Hematopoietic multipotent progenitor cell (in vitro differentiated cells): ENCODE measurements at places on chromosomes 16 and 17.

DNA sequence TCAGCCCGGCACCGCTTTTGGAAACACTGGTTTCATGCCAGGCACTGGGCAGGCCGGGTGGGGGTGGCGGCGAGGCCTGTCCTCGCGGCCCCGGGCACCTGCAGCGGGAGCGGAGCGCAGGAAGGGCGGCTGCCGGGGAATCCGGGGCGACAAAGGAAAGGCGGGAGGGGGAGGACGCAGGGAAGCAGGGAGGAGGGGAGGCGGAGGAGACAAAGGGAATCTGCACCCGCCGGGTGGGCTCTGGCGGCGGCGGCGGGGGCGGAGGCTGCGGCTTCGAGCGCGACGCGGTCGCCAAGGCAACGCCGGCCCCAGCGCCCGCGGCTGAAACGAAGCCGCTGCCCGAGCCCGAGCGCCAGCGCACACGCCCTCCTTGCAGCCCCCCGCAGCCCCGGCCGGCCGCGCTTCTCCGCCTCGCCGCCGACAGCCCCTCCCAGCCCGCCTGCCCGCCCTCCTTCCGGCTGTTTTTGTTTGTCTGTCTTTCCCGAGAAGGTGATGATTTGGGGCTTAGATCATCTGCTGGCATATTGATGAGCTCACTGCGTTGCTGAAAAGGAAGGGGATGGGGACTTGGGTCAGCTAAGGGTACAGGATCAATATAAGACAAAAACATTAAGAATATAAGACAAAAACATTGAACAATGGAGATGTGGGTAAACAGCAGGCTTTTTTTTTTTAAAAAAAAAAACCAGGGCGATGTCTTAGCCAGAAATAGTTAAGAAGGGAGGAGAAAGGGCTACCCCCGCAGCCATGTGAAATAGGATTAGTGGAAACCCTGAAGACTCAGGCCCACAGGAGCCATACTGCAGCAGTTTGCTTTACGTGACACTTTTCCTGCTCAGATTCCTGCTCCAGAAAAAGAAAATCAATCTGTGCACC lies 32.7 kb downstream of the CDK5R1 start:
- DNase-seq: no peak

DNA sequence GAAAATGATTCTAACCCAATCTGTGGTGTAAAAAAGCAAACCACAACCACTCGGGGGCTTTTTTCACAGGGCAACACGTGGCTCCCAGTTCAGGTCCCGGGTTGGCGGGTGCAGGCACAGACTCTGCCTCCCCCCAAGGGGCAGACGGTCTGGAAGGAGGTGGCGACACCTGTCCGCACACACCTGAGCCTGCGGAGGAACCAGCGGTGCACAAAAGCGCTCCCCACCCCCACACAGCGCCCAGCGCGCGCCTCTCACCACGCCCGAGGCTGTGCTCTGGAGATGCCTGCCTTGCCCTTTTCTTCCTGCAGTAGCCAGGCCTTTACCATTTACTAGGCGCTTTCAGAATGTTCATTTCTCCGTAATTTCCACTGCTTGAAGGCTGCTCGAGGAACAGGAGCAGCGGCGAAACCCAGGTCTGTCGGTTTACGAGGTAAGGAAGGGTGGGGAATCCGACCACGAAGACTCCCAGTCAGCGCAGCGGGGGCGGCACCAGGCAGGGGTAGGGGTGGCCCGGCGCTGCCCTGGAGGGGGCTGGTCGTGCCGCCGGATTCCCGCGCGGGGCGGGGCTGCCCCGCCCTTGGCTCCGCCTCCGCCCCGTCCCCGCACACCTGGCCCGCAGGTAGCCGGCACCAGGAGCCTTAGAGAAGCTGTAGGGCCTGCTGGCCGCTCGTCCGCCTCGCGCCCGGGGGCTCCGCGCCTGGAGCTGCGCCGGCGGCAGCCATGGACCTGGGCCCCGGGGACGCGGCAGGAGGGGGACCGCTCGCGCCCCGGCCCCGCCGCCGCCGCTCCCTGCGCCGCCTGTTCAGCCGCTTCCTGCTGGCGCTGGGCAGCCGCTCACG lies at the start of gene USP43:
Gene USP43 (plus strand): TSS at position 608 of the 842 bp plus-strand sequence. CDS start 116 bp downstream, at position 724.
- DNase-seq: peak; percentile 36

DNA sequence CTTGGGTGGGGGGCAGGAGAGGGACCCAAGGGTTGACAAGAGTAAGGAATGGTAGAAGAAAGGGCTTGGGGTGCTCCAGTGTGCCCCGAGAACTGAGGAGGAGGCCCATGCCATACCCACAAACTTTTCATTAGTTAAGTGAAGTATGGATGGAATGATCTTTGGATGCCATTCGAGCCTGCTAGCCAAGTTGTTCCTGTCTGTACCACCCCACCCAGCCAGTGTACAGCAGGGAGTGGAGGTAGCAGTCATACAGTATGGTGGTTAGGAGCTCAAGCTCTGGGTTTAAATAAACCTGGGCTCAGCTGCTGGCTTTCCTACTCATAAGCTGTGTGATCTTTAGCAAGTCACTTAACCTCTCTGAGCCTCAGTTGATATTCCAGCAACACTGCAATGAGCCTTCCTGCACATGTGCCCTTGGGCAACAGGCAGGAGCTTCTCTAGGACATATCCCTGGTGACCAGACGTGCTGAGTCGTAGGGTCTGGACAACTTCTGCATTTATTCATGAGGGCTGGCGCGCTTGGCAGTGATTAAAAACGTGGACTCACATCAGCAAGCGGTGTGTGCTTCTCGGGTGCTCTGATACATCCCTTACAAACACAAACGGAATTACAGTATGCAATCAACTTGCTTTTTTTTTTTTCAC lies 22.9 kb downstream of the ITPRIPL2 start:
- DNase-seq: peak; percentile 39

DNA sequence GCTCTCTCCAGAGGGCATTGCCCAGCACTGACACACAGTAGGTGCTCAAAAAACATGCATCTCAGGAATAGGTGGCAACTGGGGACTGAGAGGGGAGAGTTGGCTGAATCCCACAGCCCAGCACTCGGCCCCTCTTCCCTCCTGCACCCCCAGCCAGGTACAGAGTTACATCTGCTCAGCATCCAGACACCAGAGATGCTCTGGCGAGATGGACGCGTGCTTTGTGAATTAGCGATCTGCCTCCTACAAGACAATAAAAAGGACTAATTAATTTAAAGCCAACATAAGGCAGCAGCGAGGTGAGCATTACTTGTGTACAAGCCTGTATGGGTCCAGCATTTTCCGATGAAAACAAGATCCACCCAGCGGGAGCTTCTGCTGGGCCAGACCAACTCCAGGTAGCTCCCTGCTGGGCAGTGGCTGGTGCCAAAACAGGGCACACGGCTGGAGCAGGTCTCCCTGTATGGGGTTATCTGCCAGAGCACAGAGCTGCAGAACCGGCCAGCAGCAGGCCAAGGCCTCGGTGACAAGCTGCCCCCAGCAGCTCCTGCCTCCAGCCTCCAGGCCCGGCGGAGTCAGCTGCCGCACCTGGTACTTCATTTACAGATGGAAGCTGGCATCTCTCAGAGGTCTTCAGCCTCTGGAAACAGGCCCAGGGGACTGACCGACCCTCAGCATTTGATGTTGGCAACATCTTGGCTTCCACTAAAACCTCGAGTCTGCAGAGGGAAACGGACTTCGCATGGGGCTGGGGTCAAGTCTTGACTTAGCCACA lies 219.7 kb upstream of the SDK2 start:
- no peak for DNase-seq

GRCh38 chr16:56980201-56980535 lies 9.2 kb upstream of the NLRC5 start:
- no peak for DNase-seq

DNA sequence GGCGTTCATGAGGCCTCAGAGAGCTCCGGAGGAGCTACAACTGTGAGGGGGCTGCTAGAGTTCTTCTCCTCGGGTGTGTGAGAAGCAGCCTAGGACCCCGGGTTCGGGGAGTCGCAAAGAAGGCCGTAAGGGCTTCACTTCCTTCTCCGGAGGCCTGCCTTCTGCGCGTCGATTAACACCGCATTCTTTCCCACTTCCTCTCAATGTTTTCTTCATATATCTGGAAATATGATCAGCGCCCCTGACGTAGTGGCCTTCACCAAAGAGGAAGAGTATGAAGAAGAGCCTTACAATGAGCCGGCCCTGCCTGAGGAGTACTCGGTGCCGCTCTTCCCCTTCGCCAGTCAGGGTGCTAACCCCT lies 449 bp downstream of the SMCR8 start:
- DNase-seq: no peak

GRCh38 chr17:73369111-73369521 lies 57.3 kb upstream of the CDC42EP4 start:
- no peak for DNase-seq

DNA sequence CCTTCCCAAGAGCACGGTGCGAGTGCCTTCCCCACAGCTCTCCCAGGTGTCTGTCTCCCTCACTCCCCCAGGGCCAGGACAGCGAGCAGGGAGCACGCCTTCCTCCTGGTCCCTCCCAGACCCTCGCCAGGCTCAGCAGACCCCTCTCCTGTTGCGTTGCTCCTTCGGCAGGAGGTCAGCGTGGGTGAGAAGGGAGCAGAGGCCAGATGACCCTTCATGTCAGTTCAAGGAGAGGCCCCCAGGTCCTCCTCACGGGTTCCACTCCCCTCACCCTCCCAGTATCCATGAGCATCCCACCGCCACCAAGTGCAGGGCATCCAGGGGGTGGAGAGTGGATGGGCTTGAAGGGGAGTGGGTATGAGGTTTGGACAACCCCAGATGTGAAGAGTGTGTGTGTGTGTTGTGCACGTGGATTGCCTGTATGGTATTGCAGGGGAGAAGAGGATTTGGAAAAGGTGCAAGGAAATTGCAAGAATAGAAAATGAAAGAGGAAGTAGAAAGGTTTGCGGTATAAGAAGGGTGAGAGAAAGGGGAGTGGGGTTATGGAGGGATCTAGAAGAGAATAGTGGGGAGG lies 17.7 kb downstream of the SGCA start:
- DNase-seq: peak; percentile 54

GRCh38 chr17:60606036-60606435 lies 6.0 kb downstream of the PPM1D start:
- DNase-seq: no peak

DNA sequence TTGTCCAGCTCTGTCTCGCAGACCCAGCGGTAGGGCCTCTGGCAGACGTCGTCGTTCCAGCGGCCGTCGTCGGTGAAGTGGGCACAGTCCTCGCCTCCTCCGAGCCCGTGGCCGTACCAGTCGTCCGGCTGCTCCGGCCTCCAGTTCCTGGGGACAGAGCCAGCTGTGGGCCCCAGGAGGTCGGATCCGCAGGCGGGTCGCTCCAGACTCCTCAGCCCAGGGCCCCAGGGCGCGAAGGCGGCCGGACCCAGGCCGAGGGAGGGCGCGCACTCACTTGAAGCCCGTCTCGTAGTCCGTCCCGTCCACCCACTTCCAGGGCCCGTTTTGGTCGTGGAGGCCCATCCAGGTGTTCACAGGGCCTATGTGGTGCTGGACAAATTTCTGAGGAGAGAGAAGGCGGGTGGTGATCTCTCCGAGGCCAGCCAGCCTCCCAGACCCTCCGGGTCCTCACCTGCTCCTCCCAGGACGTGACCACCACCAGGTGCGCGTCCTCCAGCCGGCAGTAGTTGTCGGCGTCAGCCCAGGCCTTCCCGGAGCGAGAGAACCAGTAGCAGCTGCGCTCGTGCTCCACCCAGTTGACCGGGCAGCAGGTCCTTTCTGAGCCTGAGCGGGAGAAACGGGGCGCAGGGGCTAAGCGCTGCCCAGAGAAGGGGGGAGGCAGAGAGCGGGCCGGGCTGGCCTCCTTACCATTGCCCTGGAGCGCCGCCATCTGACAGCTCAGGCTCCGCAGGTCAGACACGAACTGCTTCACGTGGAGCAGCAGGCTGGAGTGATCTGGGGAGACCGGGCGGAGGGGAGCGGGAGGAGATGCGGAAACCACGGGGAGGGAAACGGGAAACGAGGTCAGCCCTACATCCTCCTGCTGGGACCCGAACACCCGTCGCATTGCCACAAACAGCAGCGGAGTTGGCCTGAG lies 5.2 kb downstream of the ASGR1 start:
- DNase-seq: no peak

DNA sequence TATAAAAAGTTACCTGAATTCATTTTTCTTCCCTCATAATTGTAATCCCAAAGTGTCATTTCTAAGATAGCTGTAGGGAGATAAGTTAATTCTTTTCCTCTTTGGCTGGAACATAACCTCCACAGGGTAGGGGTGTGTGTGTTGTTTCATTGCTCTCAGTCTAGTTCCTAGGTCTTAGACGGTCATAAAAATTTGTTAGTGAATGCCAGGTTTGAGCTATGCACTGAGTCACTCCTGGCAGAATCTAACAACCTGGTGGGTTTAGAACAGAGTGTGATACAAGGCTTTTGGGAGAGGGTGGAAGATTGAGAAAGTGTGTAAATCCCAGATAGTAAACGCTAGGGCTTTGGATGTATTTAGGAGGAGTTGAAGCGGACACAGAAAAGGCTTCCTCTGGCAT lies 894 bp upstream of the PHKG2 start:
- no peak for DNase-seq

DNA sequence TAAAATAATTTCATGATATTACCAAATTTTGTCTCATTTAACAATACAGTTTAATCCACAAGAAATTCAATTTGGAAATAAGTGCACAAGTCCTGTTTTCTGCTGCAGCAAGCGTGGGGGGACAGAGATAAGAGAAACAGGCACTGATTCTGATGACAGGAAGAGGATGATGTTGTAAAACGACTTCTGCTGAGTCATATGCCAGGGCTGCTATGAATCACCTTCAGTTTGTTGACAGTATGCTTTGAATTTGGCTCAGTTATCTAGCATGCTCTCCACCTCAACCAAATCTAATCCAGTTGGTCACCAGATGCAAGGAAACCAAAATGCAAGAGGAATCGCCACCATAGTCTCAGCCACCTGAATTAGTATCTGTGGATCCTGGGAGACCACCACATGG lies 244.1 kb upstream of the MON1B start:
- no peak for DNase-seq

DNA sequence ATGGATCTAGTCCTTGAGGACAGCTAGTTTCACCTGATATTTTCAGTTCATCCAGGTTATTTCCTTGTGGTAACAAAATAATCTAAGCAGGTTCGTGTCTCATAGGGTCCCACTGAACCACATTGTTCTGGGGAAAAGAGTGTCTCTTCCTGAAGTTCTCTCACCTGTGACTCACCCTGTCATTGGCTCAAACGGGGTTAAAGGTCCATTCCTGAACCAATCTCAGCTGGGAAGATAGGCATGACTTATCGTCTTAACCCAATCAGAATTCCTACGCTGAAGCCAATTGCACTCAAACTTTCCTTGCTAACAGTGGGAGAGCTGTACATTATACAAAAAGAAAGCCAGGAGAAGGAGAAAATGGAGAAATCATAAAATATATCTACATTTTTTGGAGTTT lies 475.8 kb downstream of the TOX3 start:
- DNase-seq: no peak

DNA sequence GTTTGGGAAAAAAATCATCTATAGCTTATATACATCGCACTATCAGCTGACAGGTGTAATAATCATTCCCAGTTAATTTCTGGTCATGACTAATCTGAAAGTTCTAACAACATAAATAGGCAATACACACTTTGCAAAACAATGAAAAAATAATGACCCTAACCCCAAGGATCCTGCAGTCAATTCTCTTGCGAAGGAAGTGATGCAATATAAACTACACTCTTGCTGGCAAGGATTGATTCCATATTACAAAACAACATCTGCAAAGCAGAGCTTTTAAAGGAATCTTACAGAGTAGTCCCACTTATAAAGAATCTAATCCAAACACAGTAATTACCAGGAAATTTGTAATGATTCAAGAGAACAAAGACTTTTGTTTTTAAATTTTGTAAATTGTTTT lies 73.4 kb downstream of the MYO1D start:
- DNase-seq: no peak

- DNase-seq: no peak
Observed at GRCh38 chr17:17177176-17177575, 29.0 kb downstream of the PLD6 start.

- DNase-seq: no peak
Observed at GRCh38 chr17:81388091-81388611, 7.1 kb upstream of the BAHCC1 start.
